Stimulated activated CD4-positive, alpha-beta T cell treated with anti-CD3 and anti-CD28 coated beads, TNF-alpha, amount 100 ng/mL, for 4 hours (primary cell): ENCODE measurements at places on chromosomes 2 and 18.

- DNase-seq: no peak
Measured at GRCh38 chr2:32222966-32223365, 41.7 kb downstream of the NLRC4 start.

GRCh38 chr2:98554116-98554861 lies 54.0 kb downstream of the COA5 start:
- DNase-seq: no peak

DNA sequence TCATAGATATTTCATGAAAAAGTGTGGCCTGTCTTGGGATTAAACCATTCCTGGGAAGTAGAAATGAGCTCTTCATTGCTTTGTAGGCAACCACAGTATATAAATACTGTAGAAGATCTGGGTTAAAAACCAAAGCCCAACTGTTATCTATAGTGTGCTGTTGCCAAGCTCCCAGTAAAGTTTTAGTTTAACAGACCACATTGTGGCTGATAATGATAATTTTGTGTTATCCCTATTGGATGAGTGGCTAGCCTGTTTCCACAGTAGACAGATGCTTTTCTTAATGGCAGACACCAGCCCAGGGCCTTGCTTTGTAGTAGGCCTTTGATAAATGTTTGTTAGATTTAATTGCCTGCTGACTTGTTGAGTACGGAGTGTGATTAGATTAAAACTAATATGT lies 52.1 kb downstream of the FMNL2 start:
- no peak for DNase-seq

GRCh38 chr2:53234548-53234903 lies 533.1 kb upstream of the CHAC2 start:
- no peak for DNase-seq

DNA sequence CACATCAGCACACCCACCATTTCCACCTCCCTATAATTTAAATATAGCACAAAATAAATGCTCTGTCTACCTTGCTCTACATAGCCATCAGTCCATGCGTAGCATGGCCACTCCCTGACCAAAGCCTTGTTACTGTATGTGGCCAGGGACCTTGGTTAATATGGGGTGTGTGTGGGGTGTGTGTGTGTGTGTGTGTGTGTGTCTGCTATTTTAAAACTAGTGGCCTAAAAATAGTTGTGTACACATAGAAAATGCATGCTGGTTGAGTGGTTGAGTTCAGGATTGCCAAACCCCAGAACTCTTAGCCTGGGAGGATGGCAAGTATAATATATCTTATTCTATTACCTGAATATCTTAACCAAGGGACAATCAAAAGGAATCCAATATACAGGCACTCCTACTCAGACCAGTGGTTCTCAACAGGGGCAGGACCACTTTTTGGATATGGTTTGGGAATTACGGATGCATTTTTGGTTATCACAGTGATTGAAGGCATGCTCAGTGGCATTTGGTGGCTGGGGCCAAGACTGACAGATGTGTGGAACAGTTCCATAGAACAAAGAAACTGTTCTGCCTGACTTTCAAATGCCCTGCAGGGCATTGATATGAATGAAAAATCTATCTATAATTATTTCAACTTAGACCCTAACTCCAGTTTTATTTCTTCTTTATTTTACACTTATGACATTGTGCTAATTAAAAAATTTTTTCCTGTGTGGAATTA lies 72.3 kb upstream of the PSME4 start:
- no peak for DNase-seq

- no peak for DNase-seq
Measured at GRCh38 chr2:43569921-43570320, 25.9 kb downstream of the THADA start.

DNA sequence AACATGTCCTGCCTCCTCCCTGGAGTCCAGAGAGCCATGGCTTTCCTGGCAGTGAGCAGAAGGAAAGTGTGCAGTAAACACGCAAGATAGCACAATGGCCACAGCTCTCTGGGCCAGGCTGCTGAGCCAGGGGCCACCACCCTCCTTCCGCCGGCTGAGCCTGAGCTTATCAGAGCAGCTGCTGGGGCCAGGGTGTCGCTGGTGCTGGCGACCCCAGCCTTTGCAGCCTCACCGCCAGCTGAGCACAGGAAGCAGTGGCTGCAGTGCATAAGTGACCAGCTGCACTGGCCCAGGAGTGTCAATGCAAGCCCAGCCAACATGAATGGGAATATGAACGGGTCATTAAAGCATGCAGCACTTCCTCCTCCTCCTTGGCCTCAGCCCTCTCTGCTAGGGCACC lies 172.0 kb downstream of the ZFP36L2 start:
- DNase-seq: no peak

DNA sequence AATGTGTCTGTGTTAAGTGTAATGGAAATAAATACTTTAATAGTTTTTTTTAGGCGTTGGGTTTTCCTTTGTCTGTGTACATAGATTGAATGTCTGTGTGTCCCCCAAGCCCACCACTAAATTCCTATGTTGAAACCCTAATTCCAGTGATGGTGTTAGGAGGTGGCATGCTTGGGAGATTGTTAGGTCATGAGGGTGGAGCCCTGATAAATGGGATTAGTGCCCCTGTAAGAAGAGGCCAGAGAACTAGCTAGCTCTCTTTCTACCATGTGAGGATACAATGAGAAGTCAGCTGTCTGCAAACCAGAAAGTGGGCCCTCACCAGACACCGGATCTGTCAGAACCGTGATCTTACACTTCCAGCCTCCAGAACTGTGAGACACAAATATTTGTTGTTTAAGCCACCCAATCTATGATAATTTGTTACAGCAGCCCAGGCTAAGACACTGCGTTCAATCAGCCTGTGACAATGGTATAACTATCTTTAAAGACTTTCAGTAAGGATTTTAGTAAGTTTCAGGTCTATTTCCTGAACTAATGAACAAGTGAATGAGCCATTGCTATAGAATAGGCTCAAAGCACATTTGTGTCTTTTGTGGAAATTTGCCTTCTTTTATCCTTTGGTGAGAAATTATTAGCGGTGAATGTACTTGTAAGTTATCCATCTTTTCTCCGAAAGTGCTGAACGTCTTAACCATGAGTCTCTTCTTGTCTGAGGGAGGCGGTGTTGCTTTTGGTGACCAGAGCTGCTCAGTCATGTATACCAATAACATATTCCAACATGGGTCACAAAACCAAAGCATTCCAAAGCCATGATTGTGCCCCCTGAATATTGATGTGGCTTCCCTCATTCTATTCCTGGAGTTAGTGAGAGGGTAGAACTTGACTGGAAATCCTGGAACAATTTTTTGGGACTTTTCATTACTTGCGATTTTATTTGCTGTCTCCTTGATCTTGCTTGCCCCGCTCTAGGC lies 29.6 kb upstream of the IL1R1 start:
- DNase-seq: no peak

GRCh38 chr2:88754585-88755320 lies 63.3 kb downstream of the RPIA start:
- DNase-seq: no peak

GRCh38 chr18:39693359-39693758 lies 2127.8 kb upstream of the CELF4 start:
- no peak for DNase-seq

DNA sequence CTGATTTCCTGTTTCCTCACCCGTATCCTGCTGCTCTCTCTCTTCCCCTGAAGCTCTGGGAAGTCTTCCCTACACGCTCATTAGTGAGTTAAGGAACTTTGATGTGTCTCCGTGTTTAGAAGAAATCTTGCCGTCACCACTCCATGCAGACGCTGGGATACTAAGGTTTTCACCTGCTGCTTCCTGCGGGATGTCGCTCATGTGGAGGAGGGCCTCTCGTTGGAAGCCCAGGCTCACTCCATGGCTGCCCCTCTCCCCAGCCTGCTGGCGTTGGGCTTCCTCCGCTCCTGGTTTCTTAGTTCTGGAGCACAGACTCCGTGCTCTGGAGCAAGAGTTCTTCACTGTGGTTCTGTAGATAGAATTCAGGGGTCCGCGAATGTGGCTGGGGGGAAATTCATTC lies 326.3 kb downstream of the GBX2 start:
- DNase-seq: no peak

- DNase-seq: no peak
Measured at GRCh38 chr2:229714080-229714735, at the start of gene DNER. DNER (minus strand) TSS chr2:229714555; CDS start chr2:229714423, 132 bp downstream.

DNA sequence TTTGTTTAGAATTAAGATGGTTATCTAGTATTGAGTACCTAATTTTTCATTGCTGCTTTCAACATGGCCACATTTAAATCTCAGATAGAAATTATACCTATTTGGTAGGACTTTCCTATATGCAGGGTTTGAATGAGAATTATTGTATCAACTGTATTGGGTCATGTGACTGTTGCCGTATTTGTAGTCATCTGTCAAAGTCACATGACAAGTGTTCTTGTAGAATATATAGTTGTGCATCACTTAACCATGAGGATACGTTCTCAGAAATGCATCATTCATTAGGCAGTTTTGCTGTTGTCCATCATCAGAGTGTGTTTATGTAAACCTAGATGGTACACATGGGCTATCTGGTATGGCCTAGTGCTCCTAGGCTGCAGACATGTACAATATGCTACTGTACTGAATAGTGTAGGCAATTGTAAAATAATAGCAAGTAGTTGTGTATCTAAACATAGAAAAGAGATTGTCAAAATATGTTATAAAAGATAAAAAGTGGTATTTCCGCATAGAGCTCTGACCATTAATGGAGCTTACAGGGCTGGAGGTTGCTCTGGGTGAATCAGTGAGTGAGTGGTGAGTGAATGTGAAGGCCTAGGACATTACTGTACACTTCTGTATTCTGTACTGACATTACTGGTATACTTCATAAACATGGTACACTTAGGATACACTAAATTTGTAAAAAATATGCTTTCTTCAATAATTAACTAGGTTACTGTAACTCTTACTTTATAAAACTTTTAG lies 123.7 kb downstream of the MAP4K4 start:
- no peak for DNase-seq

GRCh38 chr2:47402555-47402804 lies 476 bp upstream of the MSH2 start:
- no peak for DNase-seq
